ENCODE measurements at places on chromosomes 16 and 17.

DNA sequence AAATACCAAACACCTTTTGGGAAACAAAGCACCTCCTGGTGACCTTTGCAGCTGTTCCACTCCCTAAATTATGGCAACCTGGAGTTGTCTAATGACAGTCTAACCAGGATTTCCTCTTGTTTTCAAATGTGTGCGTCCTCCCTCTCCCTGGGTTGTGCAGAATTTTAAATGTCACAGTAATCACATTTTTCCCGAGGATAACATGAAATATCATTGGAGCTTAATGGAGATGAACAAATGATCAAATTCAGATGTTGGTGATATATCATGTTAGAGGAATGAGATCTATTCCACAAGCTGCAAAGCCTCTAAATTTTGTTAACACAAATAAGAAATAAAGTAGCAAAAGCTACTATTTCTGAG, 86.9 kb upstream of the HLF start:
- DNase-seq: no peak

DNA sequence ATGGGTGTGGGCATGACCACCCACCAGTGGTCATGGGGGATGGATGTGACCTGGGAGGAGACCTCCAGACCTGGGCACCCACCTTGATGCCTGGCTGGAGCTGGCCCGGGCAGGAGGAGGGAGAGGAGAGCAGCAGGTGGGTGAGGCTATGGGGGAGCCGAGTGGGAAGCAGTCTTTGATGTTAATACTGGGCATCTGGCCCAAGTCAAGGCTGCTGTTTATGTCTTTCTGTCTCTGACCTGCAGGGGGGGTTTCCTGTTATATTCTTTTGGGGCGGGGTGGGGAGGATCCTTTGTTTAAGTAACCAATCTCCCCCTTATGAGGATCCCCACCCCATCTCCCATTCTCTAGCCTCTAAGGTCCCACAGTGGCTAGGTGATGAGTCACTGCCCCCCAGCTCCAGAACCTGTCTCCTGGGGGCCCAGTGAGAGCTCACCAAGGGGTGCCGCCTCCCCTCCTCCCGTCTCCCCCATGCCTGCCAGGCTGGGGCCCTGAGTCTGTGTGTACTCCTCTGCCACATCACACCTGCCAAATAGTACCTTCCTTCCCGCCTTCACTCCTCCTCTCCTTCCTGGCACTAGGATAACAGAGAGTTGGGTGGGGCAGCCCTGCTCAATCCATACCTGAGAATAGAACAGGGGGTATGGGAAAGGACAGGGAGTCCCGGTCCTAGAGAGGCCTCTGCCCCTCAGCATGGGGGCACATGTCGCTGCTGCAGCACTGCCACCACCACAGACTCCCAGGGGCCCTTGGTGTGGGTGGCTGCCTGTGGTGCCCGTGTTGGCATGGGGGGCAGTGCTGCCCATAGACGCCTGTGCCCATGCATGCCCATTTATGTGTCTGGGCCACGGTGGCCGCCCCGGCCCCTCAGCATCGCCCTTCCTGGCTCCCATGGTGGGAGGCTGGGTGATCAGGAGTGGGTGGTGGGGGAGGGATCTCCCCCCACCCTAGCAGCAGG, 7.3 kb downstream of the THRA start:
- peak; percentile 27 for DNase-seq

DNA sequence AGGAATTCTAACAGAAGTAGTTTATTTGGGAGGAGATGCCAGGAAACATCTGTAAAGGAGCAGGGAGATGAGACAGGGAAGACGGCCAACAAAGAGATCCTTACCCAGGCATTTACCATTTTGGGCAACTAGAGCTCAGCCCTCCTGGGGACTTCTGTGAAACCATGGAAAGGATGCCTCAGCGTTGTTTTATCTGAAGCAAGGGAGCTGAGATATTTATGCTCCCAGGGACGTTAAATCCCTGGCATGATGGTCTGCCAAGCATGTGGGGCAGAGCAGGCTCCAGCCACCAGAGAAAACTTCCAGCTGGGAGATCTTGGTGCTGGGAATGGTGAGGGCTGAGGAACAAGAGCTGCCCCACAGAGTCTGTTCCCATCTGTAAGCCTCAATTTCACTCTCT, 114.8 kb upstream of the FOXF1 start:
- DNase-seq: no peak

GRCh38 chr16:1938316-1938715, 4.7 kb downstream of the MSRB1 start:
- no peak for DNase-seq

DNA sequence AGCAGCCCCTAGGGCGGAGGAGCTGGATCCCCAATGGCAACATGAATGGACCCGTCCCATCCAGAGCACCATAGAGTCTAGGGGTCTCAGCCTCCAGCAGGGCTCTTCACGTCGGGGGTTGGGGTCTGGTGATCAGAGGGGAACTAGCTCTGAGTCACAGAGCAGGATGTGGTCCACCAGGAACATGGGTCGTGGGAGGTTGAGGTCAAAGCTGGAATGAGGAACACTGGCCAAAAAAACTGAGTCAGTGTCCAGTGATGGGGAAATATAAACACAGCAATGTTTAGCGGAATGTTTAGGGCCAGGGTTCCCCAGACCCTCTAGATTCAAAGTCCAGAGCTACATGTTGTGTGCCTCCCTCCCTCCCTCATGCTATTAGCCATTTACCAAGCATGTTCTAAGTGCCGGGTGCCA, 79.1 kb upstream of the C16orf82 start:
- DNase-seq: no peak

DNA sequence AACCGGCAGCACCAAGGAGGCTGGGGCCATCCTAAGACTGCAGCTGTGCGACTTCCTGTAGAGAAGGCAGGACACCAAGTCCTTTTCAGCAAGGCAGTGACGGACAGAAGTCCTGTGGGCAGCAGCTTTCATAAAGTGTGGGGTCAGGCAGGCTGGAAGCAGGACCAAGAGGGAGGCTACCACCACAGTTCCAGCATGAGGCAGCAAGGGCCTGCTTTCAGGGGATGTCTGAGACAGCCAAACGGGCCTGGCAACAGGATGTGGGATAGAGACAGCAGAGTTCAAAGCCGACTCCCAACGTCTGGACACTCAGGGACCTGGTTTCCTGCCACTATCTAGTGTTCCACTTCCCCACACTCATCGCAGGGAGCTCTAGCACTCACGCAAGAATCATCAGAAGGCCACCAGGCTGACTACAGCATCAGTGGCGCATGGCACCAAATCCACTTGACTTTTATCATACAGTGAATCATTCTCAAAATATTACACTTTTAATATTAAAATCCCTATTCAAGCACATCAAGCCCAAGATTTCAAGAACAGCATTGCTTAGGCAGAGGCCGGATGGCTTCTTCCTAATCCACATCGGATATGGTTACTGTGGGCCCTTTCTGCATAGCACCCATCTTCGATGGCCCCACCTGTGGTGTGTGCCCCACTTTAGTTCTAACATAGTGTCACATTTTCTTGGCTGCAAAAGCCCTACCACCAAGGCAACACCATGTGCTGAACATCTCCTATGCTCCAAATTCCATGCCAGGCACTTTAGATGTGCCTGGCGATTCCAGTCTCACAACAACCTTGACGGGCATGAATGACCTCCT, 5.2 kb downstream of the USP7 start:
- peak; percentile 16 for DNase-seq

DNA sequence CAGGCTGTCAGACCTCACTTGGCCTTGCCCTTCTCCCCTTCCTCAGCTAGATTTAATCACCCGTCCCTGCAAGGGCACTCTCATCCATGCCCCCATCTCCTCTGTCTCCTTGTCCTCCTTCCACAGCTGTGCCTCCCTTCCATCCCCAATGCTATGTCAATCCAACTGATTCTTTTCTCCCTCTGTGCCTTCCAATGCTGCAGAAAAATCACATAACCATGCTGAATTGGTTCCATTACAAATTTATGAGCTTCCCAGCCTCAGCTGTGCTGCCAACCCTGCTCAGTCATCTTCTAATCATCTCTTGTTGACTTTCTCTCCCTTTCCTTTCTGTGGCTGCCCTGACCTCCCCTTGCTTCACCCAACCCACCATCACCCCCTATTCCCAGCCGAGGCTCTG, 56.3 kb upstream of the PIRT start:
- no peak for DNase-seq

- DNase-seq: no peak
Observed at GRCh38 chr16:65905331-65905730, 461.2 kb upstream of the CDH5 start.

GRCh38 chr16:2520784-2521531, 787 bp downstream of the AMDHD2 start:
- peak; percentile 56 for DNase-seq

- DNase-seq: no peak
Observed at GRCh38 chr16:71490361-71490760, 1.2 kb upstream of the ZNF19 start.

DNA sequence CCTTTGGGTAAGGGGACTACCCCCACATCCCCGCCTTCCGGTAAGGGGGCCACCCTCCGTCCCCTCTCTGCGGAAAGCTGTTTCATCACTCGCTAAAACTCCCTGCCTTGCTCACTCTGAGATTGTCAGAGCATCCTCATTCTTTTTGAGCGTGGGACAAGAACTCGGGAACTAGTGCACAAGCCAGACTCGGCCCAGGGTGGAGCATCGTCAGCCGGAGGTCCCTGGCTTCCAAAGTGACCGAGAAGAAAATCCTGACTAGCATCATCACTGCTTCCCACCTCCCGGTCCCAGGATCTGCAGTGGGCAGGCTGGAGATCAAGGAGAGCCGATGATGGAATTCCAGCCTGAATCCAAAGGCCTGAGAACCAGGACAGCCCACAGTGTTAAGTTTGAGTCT, 380.3 kb downstream of the SEC14L1 start:
- DNase-seq: no peak

DNA sequence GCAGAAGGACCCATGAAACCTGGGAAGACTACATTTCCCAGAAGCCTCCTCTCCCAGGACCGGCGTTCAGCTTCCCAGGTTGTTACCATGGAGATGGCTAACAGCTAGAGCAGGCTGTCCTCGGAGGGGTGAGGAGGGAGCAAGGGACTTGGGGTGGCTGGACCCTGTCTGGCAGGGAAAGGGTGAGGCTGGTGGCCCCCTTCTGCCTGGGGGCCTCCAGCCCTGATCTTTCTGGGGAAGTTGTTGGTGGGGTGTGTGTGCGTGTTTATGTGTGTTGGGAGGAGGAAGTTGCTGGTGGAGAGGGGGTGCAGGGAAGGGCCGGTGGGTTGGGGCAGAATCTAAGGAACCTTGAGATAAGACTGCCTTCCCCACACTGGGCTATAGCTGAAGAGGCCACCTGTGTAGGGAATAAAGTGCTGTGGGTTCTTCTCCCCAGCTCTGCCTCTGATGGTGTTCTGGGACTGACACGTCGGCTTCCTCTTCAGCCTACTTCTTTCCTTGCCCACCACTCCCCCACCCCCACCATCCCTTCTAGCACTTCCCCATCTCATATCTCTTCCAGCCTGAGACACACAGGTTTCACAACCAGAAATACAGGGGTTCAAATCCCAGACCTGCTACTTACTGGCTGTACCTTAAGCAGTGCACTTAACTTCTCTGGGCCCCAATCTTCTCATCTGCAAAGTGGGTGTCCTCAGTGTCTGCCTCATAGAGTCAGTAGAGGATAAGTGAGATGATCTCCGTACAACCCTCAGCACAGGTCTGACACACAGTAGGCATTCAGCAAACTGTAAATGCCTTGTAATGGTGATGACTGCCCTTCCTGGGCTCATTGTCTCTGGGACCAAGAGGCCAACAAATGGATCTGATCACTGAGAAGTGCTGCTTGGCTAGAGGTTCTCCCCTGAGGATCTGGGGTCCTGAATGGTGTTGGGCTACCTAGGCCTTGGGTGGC, at the start of gene DRC7:
TSS of gene DRC7 (plus strand) at position 82 of the 955 bp plus-strand sequence. CDS start 3,144 bp downstream, outside the sequence.
- no peak for DNase-seq

DNA sequence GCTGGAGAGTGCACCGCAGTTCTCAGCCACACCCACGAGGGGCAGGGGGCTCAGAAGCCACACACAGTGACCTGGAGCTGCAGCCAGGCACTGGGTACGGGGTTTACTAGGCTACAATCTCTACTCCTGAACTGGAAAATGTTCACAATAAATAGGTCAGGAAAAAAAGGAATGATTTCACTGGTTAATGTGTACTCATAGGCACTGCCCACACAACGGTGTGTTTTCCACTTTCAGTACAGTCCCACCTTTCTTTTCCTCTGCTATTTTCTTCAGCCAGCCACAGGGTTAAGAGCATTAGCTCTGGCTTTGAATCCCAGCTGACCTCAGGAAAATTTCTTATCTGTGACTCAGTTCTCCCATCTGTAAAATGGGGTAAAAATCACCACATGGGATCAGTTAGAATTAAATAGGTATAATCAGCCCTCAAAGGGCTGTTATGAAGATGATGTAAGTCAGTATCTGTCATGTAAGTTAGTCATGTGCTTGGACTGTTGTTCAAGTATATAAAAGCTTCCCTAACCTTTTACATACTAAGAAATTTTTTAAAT, 35.7 kb downstream of the ZCCHC14 start:
- DNase-seq: no peak

GRCh38 chr17:8189041-8189710, 804 bp downstream of the BORCS6 start:
- peak; percentile 39 for DNase-seq

DNA sequence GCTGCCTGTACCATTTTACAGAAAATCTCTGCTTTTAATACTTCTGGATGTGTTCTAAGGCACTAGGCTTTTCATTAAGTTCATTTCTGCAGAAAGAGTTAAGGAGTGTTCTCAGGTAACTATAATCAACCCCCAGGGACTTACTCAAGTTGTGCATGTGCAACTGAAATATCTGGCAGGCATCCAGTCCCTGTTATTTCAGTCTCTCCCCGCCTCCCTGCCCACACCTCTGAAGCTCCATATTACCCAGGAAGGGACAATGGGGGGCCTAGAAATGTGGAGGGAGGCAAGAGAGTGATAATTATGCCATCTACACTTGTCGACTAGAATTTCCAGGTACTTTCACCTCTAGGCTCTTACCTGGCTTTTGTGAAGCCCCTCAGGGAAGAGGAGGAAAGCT, 432.2 kb downstream of the MAF start:
- DNase-seq: no peak

DNA sequence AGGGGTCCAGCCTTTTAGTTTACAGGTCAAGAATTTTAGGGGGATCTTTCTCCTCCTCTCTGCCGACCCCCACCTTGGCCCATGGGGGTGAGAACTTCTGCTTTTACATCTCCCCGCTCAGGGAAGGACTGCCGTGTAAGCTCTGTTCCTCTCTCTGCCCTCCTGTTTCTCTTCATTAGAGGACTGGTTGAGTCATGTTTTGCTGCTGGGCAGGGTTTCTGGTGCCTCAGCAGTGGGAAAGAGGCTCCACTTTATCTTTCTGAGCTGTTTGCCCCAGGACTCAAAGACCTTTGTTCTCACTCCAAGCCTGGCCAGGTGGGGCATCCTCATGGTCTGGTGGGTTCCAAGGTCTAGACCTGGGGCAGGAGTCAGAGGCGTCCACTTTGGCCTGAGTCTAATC, 93.0 kb downstream of the UTP18 start:
- DNase-seq: no peak
